ENCODE measurements at places on chromosomes 16 and 17.

- DNase-seq, result no peak
These were observed 334.1 kb upstream of the XYLT1 start for GRCh38 chr16:17804857-17805256.

- DNase-seq, result no peak
These were observed 1.8 kb downstream of the CDH8 start for GRCh38 chr16:62034231-62035114.

GRCh38 chr17:75783069-75783783 is 1.4 kb upstream of the UNK start:
- no peak for DNase-seq

GRCh38 chr16:25264597-25264996 is 7.0 kb upstream of the ZKSCAN2 start:
- no peak for DNase-seq

DNA sequence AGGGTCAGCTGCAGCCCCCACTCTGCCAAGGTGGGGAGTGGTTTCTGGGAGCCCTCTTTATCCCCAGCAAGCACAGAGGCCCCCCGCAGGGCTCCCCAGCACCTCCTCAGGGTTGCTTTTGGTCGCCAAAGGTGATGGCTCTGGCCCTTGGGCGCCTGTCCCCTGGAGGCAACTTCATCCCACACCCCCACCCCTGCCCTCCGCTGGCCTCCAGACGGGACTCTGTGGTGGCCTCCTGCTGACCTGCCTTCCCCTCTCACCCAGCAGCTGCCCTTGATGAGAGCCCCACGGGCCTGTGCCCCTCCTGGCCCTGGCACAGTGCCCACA is 7.8 kb upstream of the RHOT2 start:
- no peak for DNase-seq

- no peak for DNase-seq
These were observed 418.3 kb upstream of the SALL1 start for GRCh38 chr16:51569203-51569931.

DNA sequence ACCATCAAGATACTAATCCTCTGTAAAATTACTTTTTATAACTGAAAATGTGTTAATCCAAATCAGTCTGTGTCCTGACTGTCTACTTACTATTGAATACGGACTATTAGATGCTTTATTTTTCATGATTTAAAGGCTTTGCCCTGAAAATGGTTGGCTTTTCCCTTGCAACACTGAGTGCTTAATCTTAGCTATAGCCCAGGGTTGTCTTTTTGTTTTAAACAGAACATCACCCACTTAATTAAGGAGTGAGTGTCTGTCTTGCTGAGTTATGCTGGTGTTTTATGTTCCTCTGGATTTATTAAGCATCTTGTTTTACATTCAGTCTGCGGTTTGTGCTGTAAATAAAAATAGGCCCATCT is 11.0 kb downstream of the FTO start:
- DNase-seq, result no peak

DNA sequence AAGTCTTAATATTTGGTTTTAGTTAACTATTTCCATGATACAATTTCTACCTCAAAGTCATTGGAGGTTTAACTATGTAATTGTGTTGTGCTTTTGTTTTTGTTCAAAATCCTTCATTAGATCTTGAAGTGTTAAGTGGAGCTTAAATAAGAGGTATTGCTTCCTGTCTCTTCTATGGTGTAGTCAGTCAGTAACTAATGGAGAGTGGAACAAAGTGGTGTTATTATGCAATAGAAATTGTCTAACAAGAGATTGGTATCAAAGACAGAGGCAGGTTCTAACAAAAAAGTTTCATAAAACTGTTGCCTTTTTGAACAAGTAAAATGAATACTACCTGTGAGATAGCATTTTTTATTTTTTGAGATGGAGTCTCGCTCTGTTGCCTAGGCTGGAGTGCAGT is 45.2 kb downstream of the GRB7 start:
- no peak for DNase-seq

DNA sequence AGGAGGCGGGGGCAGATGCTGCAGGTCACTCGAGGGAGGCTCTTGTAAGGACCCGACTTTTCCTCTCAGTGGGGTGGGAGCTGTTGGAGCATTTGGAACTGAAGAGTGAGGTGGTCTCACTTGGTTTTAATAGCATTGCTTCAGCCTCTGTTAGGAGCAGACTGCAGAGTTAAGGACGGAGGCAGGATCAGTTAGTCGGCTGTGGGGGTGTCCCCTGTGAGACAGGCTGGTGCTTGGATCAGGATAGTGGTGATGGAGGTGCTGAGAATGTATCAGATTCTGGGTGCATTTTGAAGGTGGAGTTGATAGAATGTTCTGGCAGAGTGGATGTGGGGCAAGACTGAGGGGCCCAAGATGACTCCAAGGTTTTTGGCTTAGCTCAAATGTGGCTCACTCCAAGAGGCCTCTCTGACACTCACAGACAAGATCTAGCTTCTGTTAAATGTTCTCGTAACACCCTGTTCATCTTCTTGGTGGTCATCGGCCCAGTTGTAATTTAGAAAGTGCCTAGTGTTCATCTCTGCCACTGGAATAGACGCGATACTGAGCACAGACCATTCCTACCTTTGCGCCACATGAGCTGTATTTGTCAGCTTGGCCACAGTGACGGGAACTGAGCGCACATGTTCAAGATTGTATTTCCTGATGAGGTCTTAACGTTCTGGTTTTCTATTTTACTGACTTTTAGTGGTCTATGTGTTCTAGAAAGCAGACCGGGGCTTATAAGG is 7.5 kb downstream of the LCMT1 start:
- no peak for DNase-seq

- no peak for DNase-seq
These were observed 1.8 kb upstream of the CBX1 start for GRCh38 chr17:48102798-48103715.

GRCh38 chr17:50517504-50518383 is 9.5 kb downstream of the MYCBPAP start:
- no peak for DNase-seq

GRCh38 chr17:28958820-28959455 is 7.6 kb upstream of the PHF12 start:
- no peak for DNase-seq

GRCh38 chr17:78973792-78974520 is 5.8 kb downstream of the LGALS3BP start:
- DNase-seq, result no peak

DNA sequence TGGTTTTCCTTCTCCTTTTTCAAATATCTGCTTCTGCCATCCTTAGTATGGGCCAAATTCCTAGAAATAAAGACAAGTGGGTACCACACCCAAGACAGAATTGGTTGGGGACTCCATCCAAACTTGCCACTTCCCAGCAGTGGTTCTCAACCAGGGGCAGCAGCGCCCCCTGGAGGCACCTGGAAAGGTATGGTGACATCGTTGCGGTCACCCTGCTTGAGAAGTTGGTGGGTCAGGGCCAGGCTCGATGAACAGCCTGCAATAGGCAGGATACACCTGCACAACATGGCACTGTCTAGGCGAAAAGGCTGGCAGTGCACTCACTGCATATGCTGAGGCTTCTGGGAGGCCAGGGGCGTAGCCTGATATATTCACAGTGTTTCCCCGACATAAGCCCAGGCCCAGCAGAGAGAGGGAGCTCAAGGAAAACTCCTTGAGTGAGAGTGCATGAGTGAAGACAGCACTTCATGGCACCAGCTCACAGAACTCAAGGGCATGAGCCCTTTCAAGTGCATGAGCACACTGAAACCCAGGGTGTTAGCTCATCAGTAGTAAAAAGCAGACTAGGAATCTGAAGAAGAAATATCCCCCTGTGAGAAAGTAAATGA is 57.7 kb downstream of the CMC2 start:
- no peak for DNase-seq

Data from activated T-cell treated with anti-CD3 and anti-CD28 coated beads, Interleukin-2, amount 50 U/mL, for 4 hours (primary cell).